ENCODE measurements at places on chromosomes 6 and 20.

DNA sequence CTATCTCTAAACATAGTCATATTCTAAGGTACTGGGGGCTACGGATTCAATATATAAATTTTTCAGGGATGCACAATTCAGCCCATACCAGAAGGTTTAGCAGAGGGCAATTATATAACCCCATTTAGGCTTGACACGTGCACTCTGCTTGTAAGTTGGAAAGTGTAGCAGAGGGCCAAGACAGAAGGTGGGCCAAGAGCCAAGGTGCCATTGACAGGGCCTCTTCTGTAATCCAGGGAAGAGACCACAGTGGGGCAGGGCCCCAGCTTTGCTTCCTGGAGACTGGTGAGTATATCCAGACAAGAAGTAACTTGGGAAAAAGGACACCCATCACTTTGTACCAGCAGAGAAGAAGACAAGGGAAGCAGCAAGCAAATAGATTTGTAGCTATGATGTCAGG, 672.4 kb upstream of the MARCKS start:
- DNase-seq, result no peak
- no peak overlapping the region for H3K27ac ChIP-seq
- H3K27me3 ChIP-seq, result no peaks in the 10 kb centered on the region

- H3K27ac ChIP-seq, result no peak overlapping the region
- DNase-seq, result no peak
- H3K4me3 ChIP-seq, result no peak overlapping the region
- H3K27me3 ChIP-seq, result no peaks in the 10 kb centered on the region
These were observed 96.0 kb downstream of the PRKN start for GRCh38 chr6:162631546-162631945.

- H3K27me3 ChIP-seq, result no peaks in the 10 kb centered on the region
- H3K27ac ChIP-seq, result peak overlapping the region; percentile 49
- DNase-seq, result no peak
These were observed 26.3 kb downstream of the ELOVL5 start for GRCh38 chr6:53322188-53323029.

- H3K4me1 ChIP-seq, result peaks cover 12% of the 10 kb centered on the region
- DNase-seq, result no peak
- no peak overlapping the region for H3K4me3 ChIP-seq
- H3K36me3 ChIP-seq, result no peaks in the 10 kb centered on the region
These were observed 29.3 kb upstream of the HFE start for GRCh38 chr6:26057899-26058298.

- no peak overlapping the region for H3K27ac ChIP-seq
- DNase-seq, result no peak
These were observed 3.6 kb downstream of the FBXL4 start for GRCh38 chr6:98944168-98944567.

DNA sequence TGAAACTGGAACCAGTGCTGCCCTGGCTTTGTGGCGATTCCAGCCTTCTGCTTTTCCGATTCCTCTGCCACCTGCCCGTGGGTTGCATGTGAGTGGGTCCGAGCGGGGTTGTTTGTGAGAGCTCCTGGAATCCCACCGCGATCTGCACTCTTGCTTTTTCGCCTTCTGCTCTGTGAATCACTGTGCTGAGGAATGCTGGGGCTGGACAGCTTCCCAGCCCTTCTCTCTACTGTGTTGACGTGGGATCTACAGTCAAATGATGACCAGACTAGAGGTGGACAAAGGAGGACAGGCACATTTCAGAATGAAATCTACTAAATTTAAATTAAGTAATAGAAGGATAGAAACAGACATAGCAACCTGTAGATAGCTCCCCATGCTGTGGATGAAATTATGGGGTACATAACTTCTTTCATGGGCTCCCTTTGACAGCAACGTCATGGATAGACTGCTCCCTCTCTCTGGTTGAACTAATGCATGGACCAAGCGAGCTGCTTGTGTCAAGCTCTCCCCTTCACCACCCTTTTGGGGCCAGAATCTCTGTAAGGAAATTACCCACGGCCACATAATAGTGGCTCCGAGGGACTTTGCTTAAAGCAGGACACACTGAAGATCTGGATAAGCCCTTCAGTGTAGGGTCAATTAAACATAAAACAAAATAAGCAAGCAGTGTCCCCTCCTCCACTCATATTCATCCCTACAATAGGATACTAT, 2.0 kb downstream of the FNDC1 start:
- H3K4me1 ChIP-seq, result peaks cover 25% of the 10 kb centered on the region
- no peak for DNase-seq
- H3K27ac ChIP-seq, result no peak overlapping the region
- H3K36me3 ChIP-seq, result no peaks in the 10 kb centered on the region

- H3K4me1 ChIP-seq, result peaks cover 60% of the 10 kb centered on the region
- H3K4me3 ChIP-seq, result no peak overlapping the region
- H3K27ac ChIP-seq, result peak overlapping the region; percentile 4
- H3K36me3 ChIP-seq, result no peaks in the 10 kb centered on the region
These were observed 37.1 kb downstream of the SUN5 start for GRCh38 chr20:32966881-32967781.

DNA sequence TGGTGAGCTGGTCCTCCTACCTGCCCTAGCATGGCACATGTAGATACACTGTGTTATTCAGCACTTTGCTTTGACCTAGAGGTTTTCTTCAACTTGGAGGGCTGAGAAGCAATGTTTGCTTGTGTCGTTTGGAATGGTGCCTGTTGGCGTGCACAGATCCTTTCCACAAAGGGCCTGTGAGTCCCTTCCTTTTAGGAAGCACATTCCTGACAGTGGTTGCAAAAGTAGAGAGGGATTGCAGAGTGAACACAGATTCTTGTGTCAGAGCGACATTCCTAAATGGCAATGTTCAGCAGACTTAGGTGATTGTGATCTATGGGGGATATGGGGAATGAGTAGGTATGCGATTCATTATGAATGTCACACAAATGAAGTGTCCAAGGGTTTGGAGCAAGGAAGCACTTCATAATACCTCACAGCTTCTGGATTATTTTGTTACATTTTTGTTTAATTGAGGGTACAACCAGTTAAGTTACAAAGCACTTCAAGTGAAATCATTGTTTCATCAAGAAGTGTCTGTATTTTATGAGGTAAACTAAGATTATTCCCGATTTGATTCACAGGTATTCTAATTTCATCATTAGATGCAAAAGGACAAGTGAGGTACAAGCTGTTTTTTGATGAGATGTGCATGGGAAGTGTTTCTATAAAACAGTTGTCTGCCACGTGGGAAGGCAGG, 713 bp upstream of the RNF144B start:
- H3K4me1 ChIP-seq, result peaks cover 32% of the 10 kb centered on the region
- H3K36me3 ChIP-seq, result no peaks in the 10 kb centered on the region
- H3K4me3 ChIP-seq, result no peak overlapping the region
- peak; percentile 8 for DNase-seq

GRCh38 chr6:10099529-10100140, 315.2 kb downstream of the TFAP2A start:
- H3K36me3 ChIP-seq, result no peaks in the 10 kb centered on the region
- no peak overlapping the region for H3K4me3 ChIP-seq
- no peak for DNase-seq
- no peaks in the 10 kb centered on the region for H3K4me1 ChIP-seq
- no peak overlapping the region for H3K27ac ChIP-seq

DNA sequence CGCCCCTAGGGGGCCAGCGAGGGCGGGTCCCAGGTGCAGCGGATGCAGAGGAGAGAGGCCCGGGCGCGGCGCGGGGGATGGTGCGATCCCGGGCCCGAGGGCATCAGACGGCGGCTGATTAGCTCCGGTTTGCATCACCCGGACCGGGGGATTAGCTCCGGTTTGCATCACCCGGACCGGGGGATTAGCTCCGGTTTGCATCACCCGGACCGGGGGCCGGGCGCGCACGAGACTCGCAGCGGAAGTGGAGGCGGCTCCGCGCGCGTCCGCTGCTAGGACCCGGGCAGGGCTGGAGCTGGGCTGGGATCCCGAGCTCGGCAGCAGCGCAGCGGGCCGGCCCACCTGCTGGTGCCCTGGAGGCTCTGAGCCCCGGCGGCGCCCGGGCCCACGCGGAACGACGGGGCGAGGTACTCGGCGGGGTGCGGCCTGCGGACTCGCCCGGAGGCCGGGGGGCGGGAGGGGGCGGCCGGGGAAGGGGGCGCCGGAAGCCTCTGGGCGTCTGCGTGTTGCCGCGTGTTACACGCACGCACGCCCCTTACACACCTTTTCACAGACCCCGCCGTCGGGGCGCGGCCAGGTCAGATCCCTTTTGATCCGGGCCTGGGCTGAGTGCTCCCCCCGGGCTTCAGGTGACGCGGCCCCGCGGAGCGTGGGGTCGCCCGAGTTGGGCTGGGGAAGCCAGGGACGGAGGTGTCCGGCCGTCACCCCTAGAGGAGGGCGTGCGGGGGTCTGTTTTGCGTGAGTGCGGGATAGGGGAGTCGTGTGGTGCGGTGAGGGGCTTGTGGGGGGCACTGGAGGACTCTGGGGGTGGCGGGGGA, 412 bp downstream of the TRIB3 start:
- peak; percentile 71 for DNase-seq
- H3K27ac ChIP-seq, result peak overlapping the region; percentile 47
- H3K27me3 ChIP-seq, result no peaks in the 10 kb centered on the region
- peaks cover 9% of the 10 kb centered on the region for H3K4me1 ChIP-seq

- H3K27ac ChIP-seq, result no peak overlapping the region
- peaks cover 3% of the 10 kb centered on the region for H3K4me1 ChIP-seq
- H3K4me3 ChIP-seq, result no peak overlapping the region
- no peaks in the 10 kb centered on the region for H3K27me3 ChIP-seq
- no peak for DNase-seq
These were observed 9.8 kb upstream of the ZNF343 start for GRCh38 chr20:2518558-2518957.

DNA sequence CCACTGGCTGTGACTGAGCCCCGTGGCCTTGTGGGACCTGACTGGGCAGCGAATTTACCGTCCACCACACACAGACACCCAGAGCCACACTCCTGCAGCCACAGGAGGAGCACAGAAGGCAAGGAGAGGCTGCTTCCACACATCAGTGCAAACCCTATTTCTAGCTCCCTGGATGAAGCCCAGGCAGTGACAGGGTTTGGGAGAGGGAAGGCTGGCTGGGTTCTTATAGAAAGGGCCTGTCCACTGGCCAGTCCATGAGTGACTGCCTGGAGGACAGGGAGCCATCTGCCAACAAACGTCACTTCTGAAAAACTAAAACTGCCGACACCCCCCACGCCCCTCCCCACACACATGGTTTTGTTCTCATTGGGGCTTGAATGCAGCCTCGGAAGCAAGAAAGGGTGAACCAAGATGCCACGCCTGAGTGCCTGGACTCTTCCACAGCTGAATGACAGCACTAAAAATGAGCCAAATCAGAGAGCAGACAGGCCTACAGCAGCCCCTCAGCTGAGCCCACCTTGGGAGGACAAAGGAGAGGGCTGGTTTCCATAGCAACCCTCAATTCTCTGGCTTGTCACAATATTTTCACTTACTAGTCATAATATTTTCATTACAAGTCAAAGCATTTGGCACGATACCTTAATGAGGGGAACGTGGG, 38.4 kb downstream of the RRBP1 start:
- peaks cover 7% of the 10 kb centered on the region for H3K4me1 ChIP-seq
- H3K36me3 ChIP-seq, result peaks cover 15% of the 10 kb centered on the region
- no peak overlapping the region for H3K27ac ChIP-seq
- no peak overlapping the region for H3K4me3 ChIP-seq
- no peak for DNase-seq

DNA sequence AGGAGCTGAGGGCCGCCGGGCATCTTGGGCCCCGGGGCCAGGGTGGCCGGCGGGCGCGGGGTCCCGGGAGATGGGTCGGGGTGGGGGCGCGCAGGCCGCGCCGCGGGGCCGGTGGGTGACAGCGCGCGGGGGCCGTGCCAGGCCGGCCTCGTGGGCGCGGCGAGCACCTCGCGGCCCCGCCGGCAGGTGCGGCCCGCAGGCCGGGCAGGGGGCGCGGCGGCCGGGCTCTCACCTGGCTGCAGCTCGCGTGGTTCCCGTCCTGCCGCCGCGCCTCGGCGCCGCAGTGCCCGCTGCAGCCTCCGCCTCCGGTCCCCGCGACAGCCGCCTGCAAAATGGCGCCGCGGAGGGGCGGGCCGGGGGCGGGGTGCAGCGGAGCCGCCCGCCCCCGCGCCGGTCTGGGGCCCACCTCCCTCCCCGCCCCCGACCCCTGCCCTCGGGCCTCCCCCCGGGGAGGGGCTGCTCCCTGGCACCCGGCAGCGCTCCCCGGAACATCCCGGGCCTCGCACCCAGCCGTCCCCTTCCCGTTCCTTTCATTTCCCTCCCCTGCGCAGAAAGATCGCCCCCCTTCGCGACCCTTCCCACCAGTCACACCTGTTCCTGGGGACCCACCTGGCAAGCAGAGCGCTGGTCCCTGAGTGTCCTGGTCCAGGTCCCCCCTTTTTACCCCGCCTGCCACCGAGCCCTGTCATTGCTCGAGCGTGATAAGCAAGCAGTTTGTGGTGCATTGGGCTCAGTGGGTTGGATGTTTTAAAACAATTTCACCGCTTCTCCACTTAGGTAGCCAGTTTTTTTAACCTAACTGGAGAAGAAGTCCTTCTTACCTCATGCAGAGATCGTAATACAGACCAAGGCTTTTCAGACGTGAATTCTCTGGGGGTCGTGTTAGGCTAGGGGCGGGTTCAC, at the start of gene SLC23A2:
TSS of gene SLC23A2 (minus strand) at position 337 of the 903 bp plus-strand sequence. CDS start 68,948 bp downstream, outside the sequence.
- DNase-seq, result peak; percentile 73
- no peaks in the 10 kb centered on the region for H3K36me3 ChIP-seq
- H3K27ac ChIP-seq, result peak within 1 kb of the TSS; percentile 71
- peak within 1 kb of the TSS; percentile 66 for H3K4me3 ChIP-seq

- H3K4me1 ChIP-seq, result no peaks in the 10 kb centered on the region
- no peaks in the 10 kb centered on the region for H3K27me3 ChIP-seq
- H3K4me3 ChIP-seq, result no peak overlapping the region
- no peak for DNase-seq
These were observed 7.6 kb downstream of the HLA-DRB5 start for GRCh38 chr6:32522302-32523047.

DNA sequence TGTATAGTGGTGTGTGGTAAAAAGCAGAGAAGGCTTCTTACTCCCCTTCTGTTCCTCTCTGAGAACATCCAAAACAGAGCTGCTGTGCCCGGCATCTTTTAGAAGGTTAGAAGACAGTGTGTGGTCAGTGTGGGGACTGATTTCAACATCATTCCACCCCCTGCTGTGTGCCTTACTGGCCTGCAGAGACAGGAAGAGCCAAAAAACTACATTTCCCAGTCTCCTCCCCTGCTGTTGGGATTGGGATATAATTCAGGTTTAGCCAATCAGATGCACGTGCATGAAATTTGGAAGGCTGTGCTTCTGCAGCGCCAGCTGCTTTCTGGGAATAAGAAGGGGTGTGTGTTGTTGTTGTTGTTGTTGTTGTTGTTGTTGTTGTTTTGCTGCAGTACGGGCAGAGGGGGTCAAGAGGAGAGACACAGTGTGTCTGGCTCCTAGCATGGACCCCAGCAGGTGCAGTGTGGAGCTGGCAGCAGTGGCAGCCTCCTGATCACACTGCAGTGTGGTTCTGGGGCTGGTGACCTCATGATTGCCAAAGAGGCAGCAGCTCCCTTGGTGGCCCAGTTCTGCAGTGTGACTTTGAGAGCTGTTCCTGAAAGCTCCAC, 74.7 kb downstream of the MRPL14 start:
- no peaks in the 10 kb centered on the region for H3K27me3 ChIP-seq
- no peaks in the 10 kb centered on the region for H3K36me3 ChIP-seq

GRCh38 chr6:33872761-33873160, 69.0 kb upstream of the MLN start:
- no peak overlapping the region for H3K27ac ChIP-seq
- no peaks in the 10 kb centered on the region for H3K36me3 ChIP-seq
- DNase-seq, result no peak
- peaks cover 10% of the 10 kb centered on the region for H3K27me3 ChIP-seq
- H3K4me1 ChIP-seq, result no peaks in the 10 kb centered on the region
- no peak overlapping the region for H3K4me3 ChIP-seq
